ENCODE measurements at places on chromosomes 1 and 21. TPM values are rescaled to one million over a fixed set of nuclear protein-coding genes. Genes with fewer than 3 reads are reported as not detected.

GJA8 gene
- polyA plus RNA-seq = 0.80 TPM

L1TD1 gene
- polyA plus RNA-seq = 5.2 TPM

TAS1R1 gene
- not detected for polyA plus RNA-seq

SERINC2 gene
- 40.9 TPM for polyA plus RNA-seq

RIPPLY3 gene
- polyA plus RNA-seq = 3.1 TPM

CRB1 gene
- polyA plus RNA-seq = 3.3 TPM

KCNE1 gene
- 0.18 TPM for polyA plus RNA-seq

Measured in left kidney (tissue), 8 donors.